ENCODE measurements at places on chromosomes 4 and X. TPM values are rescaled to one million over a fixed set of nuclear protein-coding genes. Genes with fewer than 3 reads are reported as not detected.

Gene ARHGAP6
- 0.44 TPM for polyA plus RNA-seq

- no peaks in the 10 kb centered on the region for H3K36me3 ChIP-seq
- DNase-seq = no peak
Measured at GRCh38 chr4:19961091-19961490, 290.6 kb upstream of the SLIT2 start.

GRCh38 chr4:15868111-15868510, 70.4 kb downstream of the FGFBP1 start:
- no peak for DNase-seq
- H3K4me1 ChIP-seq = no peaks in the 10 kb centered on the region
- H3K4me3 ChIP-seq = no peak overlapping the region
- no peak overlapping the region for H3K27ac ChIP-seq

Gene SSX4B
- 0.26 TPM for polyA plus RNA-seq

DNA sequence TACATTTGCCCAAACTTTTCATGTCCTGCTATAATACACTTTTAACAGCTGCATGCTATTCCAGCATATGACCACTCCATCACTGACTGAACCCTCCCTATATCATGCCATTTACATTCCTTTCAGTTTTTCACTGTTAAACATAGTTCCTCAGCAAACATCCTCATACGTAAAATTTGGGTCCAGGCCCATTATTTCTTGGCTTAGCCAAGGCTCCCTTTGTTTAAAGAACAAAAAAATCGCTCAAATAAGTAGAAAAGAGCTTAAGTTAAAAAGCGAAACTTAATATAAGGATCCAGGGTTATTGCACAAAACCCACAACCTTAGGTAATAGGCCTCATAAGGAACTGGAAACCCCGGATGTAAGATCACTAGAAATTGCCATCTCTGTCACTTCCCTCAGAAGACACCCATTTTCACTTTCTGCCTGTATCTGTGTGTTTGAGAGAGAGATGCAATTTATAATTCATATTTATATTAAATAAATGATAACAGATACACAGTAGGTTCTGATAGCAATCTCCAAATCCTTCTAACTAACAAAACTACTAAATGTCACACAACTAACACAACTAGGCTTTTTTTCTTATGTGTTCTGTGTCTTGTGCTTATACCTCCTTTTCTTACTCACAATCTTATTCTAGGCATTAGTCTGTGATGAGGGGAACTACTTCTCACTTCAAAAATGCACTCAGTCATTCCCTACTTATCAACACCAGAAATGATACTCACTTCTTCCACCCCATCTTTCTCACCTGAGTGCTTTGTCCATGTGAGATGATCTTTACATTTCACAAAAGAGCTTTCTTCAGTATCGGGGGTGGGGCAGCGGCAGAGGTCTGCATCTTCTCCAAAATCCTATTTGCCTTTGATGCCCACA, 59.9 kb upstream of the FAM241A start:
- peaks cover 4% of the 10 kb centered on the region for H3K4me1 ChIP-seq
- H3K36me3 ChIP-seq = no peaks in the 10 kb centered on the region
- H3K27me3 ChIP-seq = no peaks in the 10 kb centered on the region
- no peak overlapping the region for H3K4me3 ChIP-seq

Gene TLR10
- polyA plus RNA-seq = not detected

DNA sequence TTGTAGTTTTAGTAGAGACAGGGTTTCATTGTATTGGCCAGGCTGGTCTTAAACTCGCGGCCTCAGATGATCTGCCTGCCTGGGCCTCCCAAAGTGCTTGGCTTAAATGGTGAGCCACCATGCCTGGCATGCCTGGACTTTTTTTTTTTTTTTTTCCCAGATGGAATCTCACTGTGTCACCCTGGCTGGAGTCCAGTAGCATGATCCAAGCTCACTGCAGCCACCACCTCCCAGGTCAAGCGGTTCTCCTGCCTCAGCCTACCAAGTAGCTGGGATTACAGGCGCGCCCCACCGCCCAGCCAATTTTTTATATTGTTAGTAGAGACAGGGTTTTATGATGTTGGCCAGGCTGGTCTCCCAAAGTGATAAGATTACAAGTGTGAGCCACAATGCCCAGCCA, 8.4 kb downstream of the UBE2K start:
- no peaks in the 10 kb centered on the region for H3K4me1 ChIP-seq
- no peak overlapping the region for H3K27ac ChIP-seq
- H3K36me3 ChIP-seq = peaks cover 3% of the 10 kb centered on the region

GRCh38 chr4:78953769-78954666, 14.8 kb upstream of the PAQR3 start:
- no peaks in the 10 kb centered on the region for H3K36me3 ChIP-seq
- H3K4me3 ChIP-seq = no peak overlapping the region
- H3K27me3 ChIP-seq = no peaks in the 10 kb centered on the region
- no peak overlapping the region for H3K27ac ChIP-seq
- DNase-seq = no peak
- no peaks in the 10 kb centered on the region for H3K4me1 ChIP-seq

DNA sequence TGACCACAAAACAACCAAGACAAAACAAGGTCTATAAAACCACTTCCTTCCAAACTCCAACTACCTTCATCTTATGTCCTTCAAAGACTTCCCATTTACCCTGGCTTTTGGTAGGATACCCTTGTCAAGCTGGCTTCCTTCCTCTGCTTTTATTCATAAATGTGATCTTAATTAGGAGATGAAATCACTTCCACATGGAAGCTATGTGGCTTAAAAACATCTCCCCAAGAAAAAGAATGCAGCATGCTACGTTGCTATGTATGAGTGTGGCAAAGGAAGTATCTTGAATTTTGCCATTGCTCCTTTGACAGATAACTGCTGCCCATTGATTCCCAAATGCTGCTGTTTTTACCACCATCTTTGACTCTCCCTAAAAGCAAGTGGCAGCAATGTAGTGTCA, 46.4 kb upstream of the VEGFD start:
- H3K4me1 ChIP-seq = no peaks in the 10 kb centered on the region
- no peak for DNase-seq
- no peak overlapping the region for H3K4me3 ChIP-seq
- no peak overlapping the region for H3K27ac ChIP-seq

Gene MAGEA11
- polyA plus RNA-seq = not detected

DNA sequence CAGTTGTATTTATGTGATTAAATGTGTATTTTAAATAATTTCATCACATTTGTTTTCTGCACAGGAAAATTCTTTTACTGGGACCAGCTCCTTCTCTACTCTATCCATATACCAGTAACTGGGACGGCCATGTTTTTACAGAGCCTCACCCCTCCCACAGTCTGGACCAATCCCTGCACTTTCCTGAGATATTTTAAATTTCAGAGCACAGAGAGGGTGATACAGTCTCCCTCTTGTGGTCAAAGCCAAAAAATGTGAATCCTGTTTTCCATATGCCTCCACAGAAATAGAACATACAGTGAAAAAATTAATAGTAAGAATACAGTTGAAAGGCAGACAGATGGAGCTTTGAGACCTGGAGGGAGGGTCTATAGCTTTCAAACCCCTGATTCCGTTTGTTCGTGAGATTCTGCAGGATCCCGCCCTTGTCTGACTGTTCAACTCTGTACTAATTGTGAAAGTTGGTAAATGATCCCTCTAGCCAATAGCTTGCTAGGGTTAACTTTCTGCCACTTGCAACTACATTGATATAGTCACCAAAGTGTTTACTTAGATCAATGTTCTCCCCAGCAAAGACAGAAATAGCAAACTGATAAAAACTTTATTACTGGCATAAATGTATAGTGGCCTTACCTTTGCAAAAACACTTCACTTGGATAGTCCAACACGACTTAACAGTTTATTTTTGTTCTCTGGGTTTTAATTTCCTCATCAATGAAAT, 172.2 kb downstream of the PPARGC1A start:
- no peaks in the 10 kb centered on the region for H3K27me3 ChIP-seq
- H3K4me1 ChIP-seq = no peaks in the 10 kb centered on the region
- H3K36me3 ChIP-seq = no peaks in the 10 kb centered on the region
- no peak for DNase-seq

All from H1 (cell line).